Thyroid gland (tissue), 4 donors: ENCODE measurements at places on chromosomes 1 and 21. TPM values are rescaled to one million over a fixed set of nuclear protein-coding genes. Genes with fewer than 3 reads are reported as not detected.
A peak's percentile ranks its signal among the peaks of the same experiment; 100 is the strongest.

- H3K27me3 ChIP-seq: no peaks in the 10 kb centered on the region
- DNase-seq: no peak
- peaks cover 20% of the 10 kb centered on the region for H3K4me1 ChIP-seq
- no peak overlapping the region for H3K4me3 ChIP-seq
- peak overlapping the region; percentile 42 for H3K27ac ChIP-seq
Measured at GRCh38 chr1:23964235-23964668, 4.6 kb downstream of the PNRC2 start.

DNA sequence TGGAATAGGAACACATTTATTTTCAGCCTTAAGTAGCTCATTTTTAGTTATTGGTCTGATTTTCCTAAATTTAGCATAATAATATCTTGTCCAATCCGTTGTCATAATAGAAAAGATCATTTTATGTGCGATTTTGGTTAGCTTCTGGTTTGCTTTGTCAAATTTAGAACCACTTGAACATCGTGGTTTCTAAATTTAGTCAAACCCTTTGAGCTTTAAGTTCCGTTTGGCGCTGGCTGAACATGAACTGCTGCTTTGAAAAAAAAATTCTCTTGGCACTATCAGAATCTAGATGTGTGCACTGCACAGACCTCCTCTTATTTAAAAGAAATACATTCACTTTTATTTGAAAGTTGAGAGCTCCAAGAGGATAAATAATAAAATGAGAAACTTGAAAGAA, 370.6 kb downstream of the PTPRC start:
- H3K27me3 ChIP-seq: no peaks in the 10 kb centered on the region
- no peaks in the 10 kb centered on the region for H3K36me3 ChIP-seq
- no peak overlapping the region for H3K4me3 ChIP-seq
- DNase-seq: no peak

- no peak overlapping the region for H3K27ac ChIP-seq
- no peak overlapping the region for H3K4me3 ChIP-seq
- H3K36me3 ChIP-seq: no peaks in the 10 kb centered on the region
- DNase-seq: no peak
- H3K4me1 ChIP-seq: no peaks in the 10 kb centered on the region
Measured at GRCh38 chr1:174818014-174818616, 181.6 kb upstream of the CACYBP start.

Gene OLIG2
- not detected for total RNA-seq

DNA sequence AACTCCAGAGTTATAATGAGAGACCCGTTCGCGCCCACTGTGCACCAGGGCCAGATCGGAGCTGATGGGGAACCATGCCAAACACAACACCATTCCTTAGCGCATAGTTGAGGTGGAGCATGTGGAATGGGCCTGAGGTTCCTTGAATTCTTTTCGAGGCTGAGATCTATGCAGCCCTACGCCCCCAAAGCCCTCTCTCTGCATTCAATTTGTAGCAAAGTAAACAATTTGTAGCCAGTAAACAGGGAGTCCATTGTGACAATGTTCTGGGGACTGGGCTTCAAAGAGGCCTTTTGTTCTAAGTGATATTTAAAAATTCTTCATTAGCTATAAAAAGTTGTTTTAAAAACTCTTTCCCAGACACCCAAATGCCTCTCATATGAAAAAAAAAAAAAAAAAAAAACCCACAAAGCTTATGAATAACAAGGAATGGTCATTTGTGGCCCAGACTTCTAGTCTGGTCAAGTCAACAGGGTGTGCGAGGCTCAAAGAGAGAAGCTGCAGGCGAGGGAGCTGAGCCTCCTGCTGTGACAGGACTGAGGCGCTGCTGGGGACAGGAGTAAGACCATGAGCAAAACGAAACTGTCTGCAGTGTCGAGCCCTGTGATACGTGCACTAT, 30.6 kb upstream of the KCNE2 start:
- no peak overlapping the region for H3K4me3 ChIP-seq
- no peak overlapping the region for H3K27ac ChIP-seq
- DNase-seq: no peak
- no peaks in the 10 kb centered on the region for H3K36me3 ChIP-seq

GRCh38 chr1:230109895-230110667, 43.0 kb downstream of the GALNT2 start:
- H3K27ac ChIP-seq: no peak overlapping the region
- no peak for DNase-seq
- H3K4me3 ChIP-seq: no peak overlapping the region
- H3K36me3 ChIP-seq: no peaks in the 10 kb centered on the region
- no peaks in the 10 kb centered on the region for H3K27me3 ChIP-seq

DNA sequence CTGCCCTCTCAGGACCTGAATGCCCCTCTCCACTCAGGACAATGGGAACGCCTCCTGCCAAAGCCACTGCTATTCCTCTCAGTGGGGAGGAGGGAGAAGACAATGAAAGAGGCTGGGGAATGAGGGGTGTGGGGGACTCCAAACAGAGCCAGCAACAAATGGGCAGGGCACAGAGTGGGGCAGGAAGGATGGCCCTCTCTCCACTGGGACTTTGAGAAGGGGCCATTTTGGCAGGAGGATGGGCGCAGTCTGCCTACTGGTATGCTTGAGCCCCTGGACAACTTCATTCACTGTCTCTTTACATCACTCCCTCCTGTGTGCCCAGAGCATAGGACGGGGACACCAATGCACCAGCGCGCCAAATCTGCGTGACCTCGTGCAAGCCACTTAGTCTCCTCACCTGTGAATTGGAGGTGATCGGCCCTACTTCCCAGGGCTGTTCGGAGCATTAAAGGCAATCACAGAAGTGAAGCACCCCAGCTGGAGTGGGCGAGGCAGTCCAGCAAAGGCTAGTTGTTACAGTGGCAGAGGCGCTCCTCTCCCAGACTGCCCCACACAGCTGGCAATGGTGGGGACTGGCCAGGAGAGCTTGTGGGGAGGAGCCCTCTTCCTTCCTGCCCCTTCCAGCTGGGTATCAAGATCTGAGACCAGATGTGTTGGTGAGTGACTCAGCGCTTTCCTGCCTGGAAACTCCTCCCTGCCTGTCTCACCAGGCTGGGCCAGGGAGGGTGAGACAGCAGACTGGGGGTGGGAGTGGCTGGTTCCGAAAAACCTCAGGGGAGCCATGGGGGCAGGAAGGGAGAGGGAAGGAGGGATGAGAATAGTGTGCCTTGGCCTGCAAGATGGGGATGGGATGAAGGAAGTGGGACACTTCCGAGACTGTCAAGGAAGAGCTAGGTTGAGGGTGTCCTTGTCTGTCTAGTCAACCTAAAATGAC, 22.4 kb upstream of the SYNC start:
- H3K27ac ChIP-seq: no peak overlapping the region
- no peaks in the 10 kb centered on the region for H3K36me3 ChIP-seq
- H3K4me1 ChIP-seq: no peaks in the 10 kb centered on the region

- DNase-seq: peak; percentile 69
- peak overlapping the region; percentile 81 for H3K27ac ChIP-seq
- no peaks in the 10 kb centered on the region for H3K36me3 ChIP-seq
- H3K4me1 ChIP-seq: no peaks in the 10 kb centered on the region
Measured at GRCh38 chr1:184036517-184036949, 995 bp downstream of the COLGALT2 start.

GRCh38 chr1:221397141-221397540, 344.7 kb downstream of the DUSP10 start:
- no peak overlapping the region for H3K27ac ChIP-seq
- DNase-seq: no peak
- H3K4me1 ChIP-seq: no peaks in the 10 kb centered on the region
- H3K4me3 ChIP-seq: no peak overlapping the region

Gene CRYBG2
- not detected for total RNA-seq

GRCh38 chr1:89701746-89702241, 68.9 kb downstream of the LRRC8C start:
- no peak overlapping the region for H3K27ac ChIP-seq
- no peaks in the 10 kb centered on the region for H3K36me3 ChIP-seq
- no peak overlapping the region for H3K4me3 ChIP-seq
- no peak for DNase-seq
- H3K27me3 ChIP-seq: no peaks in the 10 kb centered on the region

Gene TNFRSF25
- 11.1 TPM for total RNA-seq
